ENCODE measurements at places on chromosomes 4 and X.
A peak's percentile ranks its signal among the peaks of the same experiment; 100 is the strongest.

DNA sequence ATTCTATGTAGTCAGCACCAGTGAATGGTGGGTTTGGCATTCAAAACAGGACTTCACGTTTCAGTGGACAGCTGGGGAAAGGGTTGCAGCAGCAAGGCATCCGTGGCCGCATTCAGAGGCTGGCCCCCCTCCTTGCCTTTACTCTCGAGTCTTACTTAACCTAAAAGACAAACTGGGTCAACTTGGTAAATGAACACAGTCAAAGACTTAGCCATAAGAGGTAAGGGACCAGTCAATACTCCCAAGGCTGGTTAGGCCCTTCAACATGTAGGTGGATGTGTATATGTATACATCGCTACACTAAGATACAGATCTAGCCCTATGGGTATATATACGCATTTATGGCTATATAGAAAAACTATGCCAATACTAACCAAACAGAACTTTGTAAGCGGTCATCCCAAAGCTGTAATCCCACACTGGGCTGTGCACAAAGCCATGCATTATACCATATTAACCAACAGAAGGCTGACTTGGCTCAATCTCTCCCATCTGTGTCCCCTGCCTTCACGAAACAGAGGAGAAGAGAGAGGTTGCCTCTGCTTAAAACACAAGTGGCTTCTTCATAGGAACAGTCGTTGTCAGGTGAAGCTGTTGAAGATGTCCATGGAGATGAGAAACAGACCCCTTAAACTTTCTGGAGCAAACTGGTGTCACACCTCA is 61.9 kb downstream of the TSC22D3 start:
- DNase-seq, result no peak

- no peak for DNase-seq
Measured at GRCh38 chrX:136584545-136584944, 52.5 kb downstream of the VGLL1 start.

GRCh38 chrX:45850197-45850774 is 649.6 kb upstream of the DIPK2B start:
- no peak for DNase-seq

DNA sequence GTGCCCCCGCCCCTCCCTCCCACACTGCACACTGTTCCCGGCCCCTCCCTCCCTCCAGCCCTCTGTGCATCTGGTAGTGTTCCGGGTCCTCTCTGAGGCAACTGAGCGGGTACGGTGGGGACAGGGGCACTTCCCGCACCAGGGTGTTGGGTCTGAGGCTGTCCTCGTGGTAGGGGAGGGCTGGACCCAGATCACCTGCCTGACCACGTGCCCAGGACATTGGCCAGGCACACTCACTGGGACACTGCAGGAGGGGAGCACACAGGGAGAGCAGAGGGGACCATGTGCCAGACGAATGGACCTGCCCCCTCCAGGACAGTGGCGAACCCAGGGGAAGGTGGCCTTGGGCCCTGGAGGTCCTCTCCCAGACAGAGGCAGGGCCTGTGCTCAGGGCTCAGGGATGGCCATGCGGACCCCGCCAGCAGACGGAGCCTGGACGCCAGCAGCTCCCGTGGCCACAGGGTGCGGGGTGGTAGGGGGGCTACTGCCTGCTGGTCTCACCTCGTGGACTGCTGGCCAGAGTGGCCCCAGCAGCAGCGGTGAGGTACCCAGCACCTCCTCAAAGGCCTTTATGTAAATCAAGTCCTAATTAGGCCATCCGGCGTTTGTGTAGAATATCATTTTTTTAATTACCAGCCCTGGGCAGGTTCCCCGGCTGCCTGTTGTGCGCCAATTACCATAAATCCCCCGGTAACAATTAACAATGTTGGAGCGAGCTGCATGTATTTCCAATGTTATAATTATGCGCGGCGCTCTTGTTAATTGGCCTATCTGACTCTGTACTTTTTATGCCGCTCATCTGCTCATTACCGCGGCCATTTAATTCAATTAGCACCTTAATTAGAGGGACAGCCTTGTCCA is 106.9 kb downstream of the FAM53A start:
- no peak for DNase-seq

- no peak for DNase-seq
Measured at GRCh38 chr4:107548211-107548905, 171.7 kb downstream of the PAPSS1 start.

DNA sequence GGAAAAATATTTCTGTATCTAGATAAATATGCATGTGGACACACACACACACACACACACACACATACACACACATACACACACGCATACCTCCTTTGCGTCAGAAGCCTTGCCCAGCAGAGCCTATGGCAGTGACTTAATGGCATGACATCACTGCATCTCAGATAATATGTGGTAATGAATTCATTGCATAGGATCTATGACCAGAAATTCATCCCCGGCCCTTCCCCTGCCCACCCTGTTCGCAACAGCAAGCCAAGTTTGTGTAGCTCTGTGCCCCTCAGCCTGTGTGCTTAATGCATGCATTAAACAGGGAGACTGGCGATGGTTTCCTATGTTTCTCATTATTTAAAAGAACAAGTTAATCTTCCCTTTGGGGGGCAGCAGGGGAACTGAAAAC is 120.7 kb downstream of the NKX6-1 start:
- no peak for DNase-seq

DNA sequence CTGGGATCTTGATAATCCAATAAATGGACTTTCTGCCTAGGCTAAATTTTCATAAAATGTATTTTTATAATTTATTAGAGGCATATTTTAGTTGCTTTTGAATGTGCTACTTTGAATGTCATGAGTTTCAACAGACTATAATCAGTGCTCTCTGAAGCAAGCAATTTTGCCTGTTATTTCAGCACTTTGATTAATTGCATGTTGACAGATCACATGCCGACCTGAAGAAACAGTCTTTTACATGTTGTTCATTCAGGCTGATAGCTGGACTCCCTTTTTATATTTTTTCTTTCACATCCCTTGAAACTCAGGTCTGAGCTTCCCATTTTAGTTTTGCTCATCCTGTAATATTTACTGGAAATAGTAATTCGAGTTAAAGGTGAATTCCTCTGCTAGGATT is 341.0 kb downstream of the NAP1L3 start:
- DNase-seq, result no peak

- no peak for DNase-seq
Measured at GRCh38 chrX:48711162-48711928, 14.8 kb downstream of the SUV39H1 start.

DNA sequence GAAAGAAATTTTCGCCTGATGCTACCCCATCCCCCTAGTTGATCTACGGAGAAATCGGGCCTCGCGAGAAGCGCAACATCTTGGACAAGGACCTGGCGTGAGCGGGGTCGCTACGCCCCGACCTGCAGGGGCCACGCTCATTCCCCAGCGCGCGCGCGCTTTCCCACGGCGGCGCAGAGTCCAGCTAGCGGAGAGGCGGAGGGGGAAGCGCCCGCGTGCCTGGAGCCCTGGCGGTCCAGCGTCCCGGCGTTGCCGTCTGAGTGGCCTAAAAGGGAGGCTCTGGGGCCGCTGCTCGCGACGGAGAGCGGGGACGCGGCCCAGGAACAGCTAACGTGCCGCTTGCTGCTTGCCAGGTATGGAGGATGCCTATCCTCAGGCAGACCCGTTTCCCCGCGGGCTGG is 6.0 kb upstream of the SOX3 start:
- no peak for DNase-seq

- DNase-seq, result peak; percentile 53
Measured at GRCh38 chr4:141028024-141028529, 105.2 kb downstream of the RNF150 start.

DNA sequence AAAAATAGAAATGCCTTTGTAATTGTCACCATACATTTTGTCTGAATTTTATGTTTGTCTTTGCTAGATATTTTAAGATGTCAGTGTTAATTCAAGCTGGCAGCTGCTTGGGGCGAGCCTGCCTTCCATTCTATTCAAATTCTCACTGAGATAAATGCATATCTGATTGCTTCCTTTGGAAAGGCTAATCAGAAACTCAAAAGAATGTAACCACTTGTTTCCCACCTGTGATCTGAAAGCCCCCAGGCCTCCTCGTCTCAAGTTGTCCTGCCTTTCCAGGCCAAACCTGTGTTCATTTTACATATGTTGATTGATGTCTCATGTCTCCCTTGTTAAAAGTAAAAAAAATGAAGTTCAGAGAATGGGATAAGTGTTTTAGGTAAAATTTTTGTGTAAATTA is 318.7 kb upstream of the TECRL start:
- no peak for DNase-seq

DNA sequence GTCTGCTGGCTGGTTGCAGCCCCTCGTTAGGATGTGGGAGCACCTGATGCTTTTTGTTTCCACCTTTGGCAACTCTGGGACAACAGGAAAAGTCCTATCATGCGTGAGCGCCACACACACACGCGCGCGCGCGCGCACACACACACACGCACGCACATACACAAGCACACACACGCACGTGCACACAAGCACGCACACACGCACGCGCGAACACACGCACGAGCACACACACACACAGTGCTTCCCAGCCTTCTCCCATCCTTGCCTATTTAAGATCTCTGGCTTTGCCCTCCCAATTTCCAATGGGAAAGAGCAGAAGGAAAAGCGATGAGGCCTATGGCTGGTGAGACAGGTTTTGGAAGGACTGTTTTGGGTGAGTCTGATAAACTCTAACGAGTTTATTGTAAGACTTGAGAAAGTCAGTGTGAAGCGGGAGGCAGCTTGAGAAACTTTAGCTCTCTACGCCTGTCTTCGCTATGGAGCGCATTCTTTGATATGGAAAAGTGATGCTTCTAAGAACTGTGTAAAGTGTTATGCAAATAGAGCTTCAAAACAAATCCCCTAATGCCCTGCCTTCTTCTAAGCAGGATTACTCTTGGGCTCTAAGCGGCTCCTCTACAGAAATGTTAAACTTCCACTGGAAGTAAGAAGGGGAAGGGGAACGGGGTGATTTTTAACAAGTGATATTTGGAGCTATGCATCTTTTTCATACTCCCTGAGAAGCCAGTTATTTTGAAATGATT is 11.8 kb downstream of the SUPT20HL1 start:
- DNase-seq, result no peak

- DNase-seq, result no peak
Measured at GRCh38 chr4:128803783-128804182, 5.7 kb upstream of the JADE1 start.

DNA sequence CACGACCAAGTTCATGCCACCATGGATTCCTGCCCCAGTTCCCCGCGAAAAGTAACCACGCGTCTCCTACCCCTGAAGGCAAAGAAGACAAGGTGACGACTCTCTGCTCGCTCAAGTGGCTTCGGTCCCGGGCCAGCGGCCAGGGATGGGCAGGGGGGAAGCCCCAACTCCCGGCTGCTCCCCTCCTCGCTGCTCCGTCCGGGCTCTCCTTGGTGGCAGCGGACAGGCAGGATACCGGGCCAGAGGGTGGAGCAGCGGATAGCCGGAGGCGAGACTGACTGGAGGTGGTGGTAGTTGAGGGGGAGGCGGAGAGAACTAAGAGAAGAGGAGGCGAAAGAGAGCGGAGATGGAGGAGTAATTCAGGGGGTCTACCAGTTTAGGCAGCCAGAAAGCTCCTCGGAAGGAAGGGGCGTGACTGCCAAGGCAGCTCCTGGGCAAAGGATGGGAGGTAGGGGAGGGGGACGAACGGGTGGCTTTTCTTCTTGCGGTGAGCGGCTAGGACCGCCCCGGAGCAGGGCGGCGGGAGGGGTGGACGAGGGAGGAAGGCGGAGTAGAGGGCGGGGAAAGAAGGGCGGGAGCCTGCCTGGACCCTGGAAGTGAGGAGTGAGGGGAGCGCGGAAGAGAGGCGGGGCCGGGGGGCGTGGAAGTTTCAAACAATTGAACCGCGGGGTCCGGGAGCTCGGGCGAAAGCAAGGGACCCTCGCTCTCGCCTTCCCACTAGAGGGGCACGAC is at the start of gene AMOT:
AMOT (minus strand) TSS at position 450 of the 732 bp plus-strand sequence. CDS start 17,705 bp downstream, outside the sequence.
- DNase-seq, result peak; percentile 65

DNA sequence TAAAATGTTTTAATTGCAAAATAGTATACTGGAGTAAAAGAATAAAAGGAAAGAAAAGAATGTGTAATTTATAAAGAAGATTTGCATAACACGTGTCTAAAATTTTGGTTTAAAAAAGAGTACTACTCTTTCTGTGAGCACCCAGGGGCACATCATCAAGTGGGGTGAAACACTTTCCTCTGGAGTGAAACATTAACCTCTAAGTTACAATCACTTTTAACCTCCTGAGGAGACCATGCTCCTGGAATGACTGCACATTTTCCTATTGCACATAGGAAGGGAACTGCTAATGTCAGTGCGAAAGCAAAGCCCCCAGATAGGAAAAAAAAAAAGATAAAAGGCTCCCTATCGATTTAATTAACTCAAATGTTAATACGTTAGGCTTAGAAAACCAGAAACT is 13.3 kb downstream of the VEGFC start:
- no peak for DNase-seq
